ENCODE measurements at places on chromosomes 16 and 17. TPM values are rescaled to one million over a fixed set of nuclear protein-coding genes. Genes with fewer than 3 reads are reported as not detected.

CD300H gene
- not detected for total RNA-seq

GRCh38 chr16:10738231-10739077, 5.2 kb upstream of the NUBP1 start:
- no peaks in the 10 kb centered on the region for H3K36me3 ChIP-seq
- no peaks in the 10 kb centered on the region for H3K4me1 ChIP-seq
- no peaks in the 10 kb centered on the region for H3K27me3 ChIP-seq
- H3K4me3 ChIP-seq, result no peak overlapping the region
- DNase-seq, result no peak

CNTROB gene
- total RNA-seq, result 29.0 TPM

GRCh38 chr16:12304861-12305596, 328.5 kb downstream of the SNX29 start:
- no peaks in the 10 kb centered on the region for H3K4me1 ChIP-seq
- H3K27me3 ChIP-seq, result no peaks in the 10 kb centered on the region
- no peak overlapping the region for H3K4me3 ChIP-seq
- H3K27ac ChIP-seq, result no peak overlapping the region
- no peaks in the 10 kb centered on the region for H3K36me3 ChIP-seq

- no peaks in the 10 kb centered on the region for H3K4me1 ChIP-seq
- no peak overlapping the region for H3K27ac ChIP-seq
- H3K36me3 ChIP-seq, result no peaks in the 10 kb centered on the region
- no peak overlapping the region for H3K4me3 ChIP-seq
- no peaks in the 10 kb centered on the region for H3K27me3 ChIP-seq
Observed at GRCh38 chr16:13909872-13910303, 10.1 kb upstream of the ERCC4 start.

MMP28 gene
- 2.9 TPM for total RNA-seq

MMP15 gene
- 0.69 TPM for total RNA-seq

GRCh38 chr16:85659805-85660511, 28.8 kb downstream of the GINS2 start:
- H3K27ac ChIP-seq, result no peak overlapping the region
- H3K4me1 ChIP-seq, result no peaks in the 10 kb centered on the region
- no peak overlapping the region for H3K4me3 ChIP-seq
- H3K36me3 ChIP-seq, result peaks cover 68% of the 10 kb centered on the region
- H3K27me3 ChIP-seq, result no peaks in the 10 kb centered on the region
- peak; percentile 49 for DNase-seq

All from naive thymus-derived CD4-positive, alpha-beta T cell (primary cell).